ENCODE measurements at places on chromosomes 6 and 20.
A peak's percentile ranks its signal among the peaks of the same experiment; 100 is the strongest.

GRCh38 chr6:24719125-24719971 lies at the start of gene C6orf62:
TSS of gene C6orf62 (minus strand) at chr6:24719154. CDS start at chr6:24718668, 486 bp downstream.
- peak; percentile 82 for DNase-seq

GRCh38 chr20:55488593-55488992 lies 516.7 kb downstream of the CBLN4 start:
- no peak for DNase-seq

DNA sequence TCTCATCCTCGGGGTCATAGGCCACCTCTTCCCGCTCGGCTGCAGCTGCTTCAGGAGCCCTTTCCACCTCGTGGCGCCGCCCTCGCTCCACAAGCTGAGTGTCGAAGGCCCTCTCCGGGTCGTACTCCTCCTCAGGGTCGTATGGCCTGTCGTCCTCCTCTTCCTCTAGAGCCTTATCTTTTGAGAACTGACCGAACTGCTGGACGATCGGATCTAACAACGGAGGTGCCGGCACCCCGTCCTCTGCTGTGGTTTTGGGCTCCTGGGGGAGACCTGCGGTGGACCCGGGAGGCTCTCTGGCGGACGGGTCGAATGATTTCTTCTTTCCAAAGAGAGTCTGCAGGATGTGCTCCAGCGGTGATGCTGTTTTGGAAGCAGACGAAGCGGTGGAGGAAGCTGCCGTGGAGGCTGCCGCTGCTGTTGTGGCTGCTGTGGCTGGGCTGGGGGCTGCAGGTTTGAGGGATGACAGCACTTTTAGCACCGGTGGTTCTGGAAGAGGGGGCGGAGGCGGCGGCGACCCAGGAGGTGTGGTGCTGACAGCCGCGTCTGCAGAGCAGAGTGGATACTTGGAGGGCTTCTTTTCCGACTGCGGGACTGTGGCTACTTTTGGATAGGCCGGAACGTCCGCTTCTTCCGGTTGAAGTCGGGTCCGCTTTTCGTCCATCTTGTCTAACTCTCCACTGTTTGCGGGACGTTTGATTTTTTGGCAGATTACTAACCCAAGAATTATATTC lies 20.2 kb upstream of the TCFL5 start:
- no peak for DNase-seq

GRCh38 chr20:57842720-57843119 lies 132.9 kb upstream of the PMEPA1 start:
- no peak for DNase-seq

DNA sequence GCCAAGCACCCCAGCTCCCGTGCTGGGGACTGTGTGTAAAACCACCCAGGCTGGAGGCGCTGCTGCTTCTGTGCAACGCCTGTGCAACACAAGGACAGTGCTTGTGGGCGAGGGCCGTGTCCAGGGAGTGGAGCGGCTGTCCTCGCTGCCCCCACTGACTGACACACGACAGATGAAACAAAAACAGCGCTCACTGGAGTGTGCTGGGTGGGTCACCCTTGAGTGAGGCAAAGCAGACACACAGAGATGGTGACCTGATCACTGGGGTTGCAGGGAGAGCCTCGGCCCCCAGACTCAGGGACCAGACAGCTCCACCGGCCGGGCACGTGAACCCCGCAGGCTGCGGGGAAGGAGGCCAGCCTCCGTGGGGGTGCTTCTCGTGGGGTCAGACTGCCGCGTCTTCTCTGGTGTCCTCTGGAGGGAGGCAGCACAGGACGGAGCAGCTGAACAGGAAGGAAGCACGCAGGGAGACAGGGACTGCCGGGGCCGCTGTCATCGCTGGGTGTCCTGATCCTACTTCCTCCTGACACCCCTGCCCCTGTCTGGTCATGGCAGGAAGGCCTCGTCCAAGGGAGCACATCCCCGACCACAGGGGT lies 75.9 kb upstream of the CST7 start:
- no peak for DNase-seq

DNA sequence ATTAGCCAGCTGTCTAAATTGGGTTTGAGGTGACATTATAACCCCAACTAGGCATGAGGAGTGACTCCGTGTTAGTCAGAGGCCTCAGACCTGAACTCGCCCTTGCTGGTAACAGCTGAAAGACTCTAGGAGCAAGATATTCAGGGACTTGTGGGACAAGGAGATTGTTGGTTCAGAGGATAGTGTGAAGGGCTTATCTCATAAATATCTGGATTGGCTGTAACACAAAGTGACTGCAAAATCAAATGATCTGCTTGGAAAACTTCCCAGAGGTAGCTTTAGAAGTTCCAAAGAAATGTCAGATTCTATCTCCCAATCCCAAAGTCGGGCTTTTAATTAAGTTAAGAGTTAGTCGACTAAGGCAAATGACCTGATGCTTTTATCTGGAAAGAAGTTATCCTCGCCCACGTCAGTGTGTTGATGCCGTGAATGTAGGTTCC lies 72.4 kb downstream of the TULP4 start:
- no peak for DNase-seq

- DNase-seq = no peak
These were observed 223.0 kb downstream of the NFATC2 start for GRCh38 chr20:51319522-51319921.

- peak; percentile 98 for DNase-seq
These were observed 129.0 kb upstream of the TNFAIP3 start for GRCh38 chr6:137737836-137738596.

GRCh38 chr6:69774740-69775584 lies 21.8 kb downstream of the LMBRD1 start:
- DNase-seq = no peak

DNA sequence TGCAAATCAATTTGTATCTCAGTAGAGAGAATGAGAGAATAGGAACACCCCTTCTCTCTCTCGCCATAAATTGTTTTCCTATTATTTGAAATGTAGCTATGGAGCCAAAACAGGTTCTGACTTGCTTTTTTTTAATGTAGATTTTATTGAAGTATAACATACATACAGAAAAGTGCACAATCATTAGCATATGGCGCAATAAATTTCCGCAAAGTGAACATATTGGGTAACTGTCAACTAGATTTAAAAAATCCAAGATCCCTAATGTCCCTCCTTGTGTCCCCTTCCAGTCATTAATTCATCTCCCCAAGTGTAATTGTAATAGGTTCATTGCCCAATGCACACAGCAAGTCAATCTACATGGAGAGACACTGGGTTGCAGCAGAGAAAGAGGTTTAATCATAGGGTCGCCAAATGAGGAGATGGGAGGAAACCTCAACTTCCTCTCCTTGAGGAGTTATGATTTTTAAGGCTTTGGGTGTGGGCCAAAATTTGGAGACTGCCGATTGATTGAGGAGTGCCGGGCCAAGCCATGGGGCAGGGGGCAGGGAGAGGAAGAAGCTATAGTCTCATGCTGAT lies 43.3 kb upstream of the TGM3 start:
- peak; percentile 53 for DNase-seq

GRCh38 chr6:95518630-95519227 lies 58.6 kb upstream of the MANEA start:
- no peak for DNase-seq
